ENCODE measurements at places on chromosomes 6 and 20.

DNA sequence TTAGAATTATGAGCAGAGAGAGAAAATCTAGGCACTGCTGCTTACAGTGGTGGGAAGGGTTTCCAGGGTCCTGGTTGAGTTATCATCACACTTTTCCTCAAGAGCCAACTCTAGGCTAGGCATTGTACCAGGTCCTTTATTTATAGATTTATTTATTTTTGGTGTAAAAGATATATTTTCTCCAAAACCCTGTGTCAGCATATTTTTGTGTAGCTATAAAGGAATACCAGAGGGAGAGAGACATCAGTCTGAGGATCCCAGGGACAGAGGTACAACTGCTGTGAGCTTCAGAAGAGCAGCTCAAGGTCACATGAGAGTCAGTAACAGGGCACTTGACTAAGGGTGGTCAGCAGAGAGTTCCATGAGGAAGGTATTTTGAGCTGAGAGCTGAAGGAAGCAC is 159.7 kb downstream of the SLC35B3 start:
- DNase-seq: no peak

- no peak for DNase-seq
Measured at GRCh38 chr6:150271172-150271500, 97.7 kb upstream of the IYD start.

DNA sequence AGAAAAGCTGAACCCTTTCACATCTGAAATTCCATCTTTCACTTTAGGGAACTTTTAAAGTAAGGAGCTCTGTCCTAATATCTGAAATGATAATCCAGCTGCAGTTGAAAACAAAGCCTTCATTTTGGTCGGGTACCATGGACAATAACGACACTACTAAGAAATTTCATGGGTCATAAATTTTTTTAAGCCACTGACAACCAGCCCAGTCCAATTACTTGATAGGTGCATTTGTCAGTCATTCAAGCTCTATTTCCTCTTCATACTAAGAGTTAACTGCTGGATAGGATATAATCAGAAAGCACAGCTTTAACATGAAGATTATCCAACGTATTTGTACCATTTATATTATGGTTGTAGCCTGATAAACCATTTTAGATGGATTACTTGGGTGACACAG is 52.5 kb downstream of the MMUT start:
- DNase-seq: no peak

GRCh38 chr6:106460481-106460880 is 100.0 kb downstream of the CRYBG1 start:
- no peak for DNase-seq

GRCh38 chr6:117264692-117265409 is 507 bp upstream of the VGLL2 start:
- DNase-seq: peak; percentile 26

DNA sequence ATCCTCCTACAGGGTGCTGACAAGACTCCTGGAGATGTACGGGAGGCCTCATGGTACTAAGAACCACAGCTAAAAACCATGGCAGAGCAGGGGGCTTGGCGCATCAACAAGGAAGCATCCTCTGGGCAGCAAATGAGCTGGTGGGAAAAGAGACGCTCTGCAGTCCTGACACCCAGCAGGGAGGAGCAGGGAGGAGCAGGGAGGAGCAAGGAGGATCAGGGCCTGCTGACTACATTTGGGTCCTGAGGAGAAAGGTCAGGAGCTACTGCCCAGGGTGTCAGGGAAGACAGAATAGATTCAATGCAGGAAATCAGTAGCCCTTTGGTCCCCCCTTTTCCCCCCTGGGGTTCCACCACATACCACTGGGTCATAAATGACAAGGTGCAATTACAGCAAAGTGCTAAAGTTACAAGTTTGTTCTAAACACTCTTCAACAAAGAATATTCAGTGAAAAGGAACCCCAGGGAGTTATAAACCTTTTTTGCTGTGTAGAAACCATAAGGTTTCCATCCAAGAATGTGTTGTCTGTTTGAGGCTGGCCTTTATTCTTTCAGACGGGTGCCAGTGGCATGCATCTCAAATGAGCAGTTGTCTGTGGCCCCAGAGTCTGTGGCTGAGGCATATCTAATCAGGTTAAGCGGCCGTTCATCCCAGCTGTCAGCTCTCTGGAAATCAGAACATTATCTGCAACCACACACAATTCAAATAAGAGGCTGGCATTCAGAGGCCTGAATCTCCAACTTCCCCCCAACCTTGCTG is 325.0 kb downstream of the CDC5L start:
- no peak for DNase-seq

GRCh38 chr6:156449569-156449968 is 327.6 kb upstream of the ARID1B start:
- DNase-seq: no peak

GRCh38 chr6:166940643-166941068 is 15.7 kb downstream of the RNASET2 start:
- no peak for DNase-seq

DNA sequence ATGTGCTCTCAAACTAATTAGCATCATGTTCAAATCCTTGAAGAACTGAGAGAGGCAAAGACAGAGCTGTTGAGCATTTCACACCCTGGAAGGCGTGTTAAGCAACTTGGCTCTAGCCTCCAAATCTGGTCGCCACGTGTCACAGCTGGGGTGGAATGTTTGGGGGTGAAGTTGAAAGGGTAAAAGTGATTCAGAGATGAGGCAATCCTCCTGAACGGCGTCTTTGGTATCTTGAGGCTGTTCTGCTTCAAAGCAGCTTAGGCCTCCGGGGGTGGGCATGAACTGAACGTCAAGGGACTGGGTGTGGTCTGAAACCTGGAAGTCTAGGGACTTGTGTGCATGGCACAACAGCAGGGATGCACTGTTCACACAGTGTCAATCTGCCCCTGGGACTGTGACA is 62.3 kb downstream of the TRAM2 start:
- no peak for DNase-seq

- no peak for DNase-seq
Measured at GRCh38 chr6:139149383-139149782, 14.5 kb downstream of the HECA start.

DNA sequence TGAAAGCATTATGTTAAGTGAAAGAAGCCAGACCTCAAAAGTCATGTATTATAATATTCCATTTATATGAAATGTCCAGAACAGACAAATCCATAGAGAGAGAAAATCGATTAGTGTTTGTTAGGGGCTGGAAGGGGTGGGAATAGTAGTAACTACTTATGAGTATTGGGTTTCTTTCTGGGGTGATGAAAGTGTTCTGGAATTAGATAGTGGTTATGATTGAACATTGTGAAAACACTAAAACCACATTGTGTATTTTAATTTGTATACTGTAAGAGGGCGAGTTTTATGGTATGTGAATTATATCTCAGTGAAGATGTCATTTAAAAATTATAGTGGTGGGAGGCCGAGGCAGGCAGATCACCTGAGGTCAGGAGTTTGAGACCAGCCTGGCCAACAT is 52.0 kb upstream of the KIF13A start:
- no peak for DNase-seq

- no peak for DNase-seq
Measured at GRCh38 chr6:27977387-27977786, 20.3 kb downstream of the OR2B6 start.

GRCh38 chr6:39432330-39433025 is 110.0 kb upstream of the KCNK16 start:
- no peak for DNase-seq

DNA sequence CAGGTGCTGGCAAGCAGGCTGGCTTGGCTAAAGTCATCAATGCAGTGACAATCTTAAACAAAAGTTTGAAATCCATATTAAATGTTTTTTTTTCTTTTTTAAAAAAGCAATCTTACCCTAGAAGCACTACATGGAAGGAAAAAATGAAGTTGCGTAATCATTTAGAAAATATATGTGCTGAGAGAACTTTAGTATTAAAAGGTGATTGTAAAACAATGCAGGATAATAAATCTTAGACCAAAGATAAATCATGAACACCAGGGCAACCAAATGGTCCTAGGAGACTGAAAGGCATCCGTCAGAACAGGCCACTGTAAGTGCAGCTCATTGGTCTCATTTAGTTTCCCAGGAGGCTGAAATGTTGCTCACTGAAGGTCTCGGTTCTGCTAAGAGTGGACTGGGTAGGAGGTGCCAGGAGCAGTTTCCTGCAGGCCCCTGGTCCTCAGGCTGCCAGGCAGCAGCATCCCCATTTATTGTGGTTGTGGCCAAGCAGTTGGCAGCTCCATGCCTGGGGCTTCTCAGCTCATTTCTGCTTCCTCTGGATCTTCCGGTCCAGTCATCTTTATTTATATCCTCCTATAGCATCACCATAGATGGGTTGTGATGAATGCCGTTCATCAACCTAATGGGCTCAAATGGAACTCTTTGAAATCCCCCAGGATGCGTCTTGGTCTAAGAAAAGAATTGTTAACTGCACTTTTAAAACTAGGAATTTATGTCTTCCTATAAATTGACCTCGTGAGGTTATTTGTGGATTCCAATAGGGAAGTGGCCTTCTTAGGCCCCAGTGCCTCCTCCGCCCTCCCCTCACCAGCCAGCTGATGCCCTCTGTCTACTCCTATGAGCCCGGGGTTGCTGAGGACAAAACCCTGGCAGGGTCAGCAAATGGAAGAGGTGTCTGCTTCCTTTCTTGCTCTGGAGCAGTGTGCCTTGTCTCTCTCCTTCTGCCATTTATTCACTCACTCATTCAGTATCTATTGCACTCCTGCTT is 269.0 kb downstream of the UST start:
- no peak for DNase-seq

GRCh38 chr6:122432816-122433215 is 33.4 kb downstream of the HSF2 start:
- no peak for DNase-seq
